Spinal cord (tissue), 10 donors: ENCODE measurements at places on chromosomes 11 and 22. TPM values are rescaled to one million over a fixed set of nuclear protein-coding genes. Genes with fewer than 3 reads are reported as not detected.

DNA sequence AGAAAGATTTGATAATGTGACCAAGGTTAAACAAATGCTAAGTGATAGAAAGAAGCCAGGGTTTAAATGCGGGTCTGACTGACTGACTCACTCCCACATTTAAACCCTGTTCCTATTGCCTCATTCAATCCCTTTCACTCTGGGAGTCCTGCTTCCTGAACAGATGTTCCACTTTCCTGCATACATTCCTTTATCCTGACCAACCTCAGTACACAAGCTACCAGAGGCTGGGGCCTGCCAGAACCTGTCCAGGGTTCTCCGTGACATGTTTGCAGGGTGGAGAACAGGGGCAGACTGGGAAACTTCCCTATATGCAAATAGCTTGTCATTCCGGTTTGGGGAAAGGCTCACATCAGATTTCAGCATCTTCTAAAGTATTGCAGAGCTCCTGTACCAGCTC lies 3.0 kb upstream of the ANKK1 start:
- H3K4me3 ChIP-seq, result no peak overlapping the region
- peaks cover 16% of the 10 kb centered on the region for H3K4me1 ChIP-seq
- no peak for DNase-seq
- no peaks in the 10 kb centered on the region for H3K36me3 ChIP-seq

GRCh38 chr11:78573681-78574080 lies 983 bp downstream of the NARS2 start:
- H3K4me3 ChIP-seq, result peak overlapping the region; percentile 83
- DNase-seq, result no peak
- peaks cover 6% of the 10 kb centered on the region for H3K36me3 ChIP-seq
- H3K27ac ChIP-seq, result no peak overlapping the region
- H3K4me1 ChIP-seq, result peaks cover 8% of the 10 kb centered on the region

Gene SPON1
- 84.4 TPM for total RNA-seq

- H3K4me1 ChIP-seq, result no peaks in the 10 kb centered on the region
- no peaks in the 10 kb centered on the region for H3K27me3 ChIP-seq
- no peak overlapping the region for H3K4me3 ChIP-seq
- H3K27ac ChIP-seq, result no peak overlapping the region
- DNase-seq, result no peak
Measured at GRCh38 chr11:41996533-41996932, 537.1 kb upstream of the LRRC4C start.

DNA sequence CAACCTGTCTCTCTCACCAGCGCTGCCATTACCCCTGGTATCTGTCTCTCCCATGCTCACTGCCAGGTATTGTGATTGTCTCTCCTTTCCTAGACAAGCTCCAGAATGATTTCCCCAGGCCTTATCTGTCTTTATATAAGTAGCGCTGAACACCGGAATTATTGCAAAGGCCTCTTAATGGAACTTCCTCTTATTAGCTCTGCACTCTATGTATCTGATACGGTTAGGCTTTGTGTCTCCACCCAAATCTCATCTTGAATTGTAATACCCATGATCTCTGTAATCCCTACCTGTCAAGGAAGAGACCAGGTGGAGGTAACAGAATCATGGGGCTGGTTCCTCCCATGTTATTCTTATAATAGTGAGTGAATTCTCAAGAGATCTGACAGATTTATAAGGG lies 39.3 kb downstream of the DDI1 start:
- no peaks in the 10 kb centered on the region for H3K27me3 ChIP-seq
- H3K27ac ChIP-seq, result no peak overlapping the region
- no peak overlapping the region for H3K4me3 ChIP-seq
- no peak for DNase-seq
- no peaks in the 10 kb centered on the region for H3K36me3 ChIP-seq
- H3K4me1 ChIP-seq, result no peaks in the 10 kb centered on the region

- no peak overlapping the region for H3K27ac ChIP-seq
- DNase-seq, result no peak
- H3K27me3 ChIP-seq, result no peaks in the 10 kb centered on the region
Measured at GRCh38 chr22:24550028-24550901, 4.7 kb downstream of the GUCD1 start.

GRCh38 chr11:48109046-48109666 lies 107.5 kb upstream of the OR4B1 start:
- H3K27ac ChIP-seq, result peak overlapping the region; percentile 70
- H3K36me3 ChIP-seq, result no peaks in the 10 kb centered on the region
- no peak for DNase-seq
- peaks cover 30% of the 10 kb centered on the region for H3K4me1 ChIP-seq
- no peak overlapping the region for H3K4me3 ChIP-seq
- no peaks in the 10 kb centered on the region for H3K27me3 ChIP-seq
